Forelimb muscle (tissue), 1 donor: ENCODE measurements at places on chromosomes 13 and 19.

DNA sequence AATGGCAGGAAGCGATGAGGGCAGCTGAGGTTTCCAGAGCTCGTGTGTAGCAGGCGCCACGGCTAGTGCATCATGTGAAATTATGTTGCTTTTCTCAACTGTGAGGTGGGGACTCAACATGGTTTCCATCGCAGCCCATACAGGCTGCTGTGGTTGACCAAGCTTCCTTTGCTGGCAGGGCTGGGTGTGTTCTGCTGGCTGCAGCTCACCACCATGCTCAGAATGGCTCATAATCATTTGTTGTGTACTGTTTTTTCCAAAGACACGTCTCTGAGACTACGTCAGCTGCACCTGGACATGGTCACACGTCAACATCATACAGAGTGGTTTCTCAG, 16.1 kb upstream of the RASA3 start:
- DNase-seq, result no peak

- DNase-seq, result no peak
Measured at GRCh38 chr13:29791997-29792780, 58.2 kb downstream of the UBL3 start.

- DNase-seq, result no peak
Measured at GRCh38 chr19:35959040-35959967, 23.1 kb downstream of the LRFN3 start.

DNA sequence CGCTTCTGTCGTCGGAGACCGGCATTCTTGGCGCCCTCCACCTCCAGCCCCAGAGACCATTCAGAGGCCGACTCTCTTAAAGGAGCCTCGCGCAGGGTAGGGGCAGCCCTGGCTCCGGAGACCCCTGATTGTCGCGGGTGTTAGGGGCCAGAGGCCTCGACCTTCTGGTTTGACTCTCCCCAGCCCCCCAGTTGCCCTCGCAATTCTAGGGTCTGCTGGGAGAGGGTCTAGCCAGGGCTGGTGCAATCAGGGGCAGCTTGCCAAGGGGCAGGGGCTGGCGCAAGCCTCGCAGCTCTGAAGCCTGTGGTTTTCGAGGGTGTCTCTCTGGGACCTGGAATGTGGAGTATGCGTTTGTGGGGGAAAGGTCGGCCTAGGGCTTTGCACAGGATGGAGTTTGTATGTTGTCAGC, 1.6 kb upstream of the SLC7A10 start:
- DNase-seq, result no peak

DNA sequence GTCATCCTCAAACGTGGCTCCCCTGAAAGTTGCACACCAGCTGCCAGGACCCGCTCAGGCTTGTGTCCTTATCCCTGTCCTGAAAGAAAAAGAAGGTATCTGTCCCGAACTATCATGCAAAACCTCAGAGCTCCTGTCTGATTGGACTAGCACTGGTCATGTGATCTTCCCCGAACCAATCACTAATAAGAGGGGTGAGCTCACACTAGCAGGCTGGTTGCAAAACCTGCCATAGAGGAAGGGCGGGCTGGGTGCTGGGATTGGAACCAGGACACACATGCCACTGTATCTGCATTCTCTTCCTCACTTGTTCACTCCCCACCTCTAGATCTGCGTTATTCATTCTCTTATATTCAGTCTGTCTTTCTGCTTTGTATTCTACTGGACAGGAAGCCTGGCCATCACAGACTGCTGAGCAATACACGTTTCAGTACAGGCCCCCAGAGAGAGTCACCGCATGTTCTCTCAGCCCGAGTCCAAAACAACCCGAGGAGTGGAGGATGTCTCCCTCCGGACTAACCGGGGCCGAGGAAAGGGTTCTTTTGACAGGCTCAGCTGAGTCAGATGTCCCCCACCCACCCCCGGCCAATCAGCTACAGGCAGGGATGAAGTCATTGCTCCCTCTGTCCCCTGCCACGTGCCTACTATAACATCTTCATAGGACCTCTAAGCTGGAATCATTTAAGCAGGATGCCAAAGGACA, 97.7 kb downstream of the SIPA1L3 start:
- peak; percentile 90 for DNase-seq

DNA sequence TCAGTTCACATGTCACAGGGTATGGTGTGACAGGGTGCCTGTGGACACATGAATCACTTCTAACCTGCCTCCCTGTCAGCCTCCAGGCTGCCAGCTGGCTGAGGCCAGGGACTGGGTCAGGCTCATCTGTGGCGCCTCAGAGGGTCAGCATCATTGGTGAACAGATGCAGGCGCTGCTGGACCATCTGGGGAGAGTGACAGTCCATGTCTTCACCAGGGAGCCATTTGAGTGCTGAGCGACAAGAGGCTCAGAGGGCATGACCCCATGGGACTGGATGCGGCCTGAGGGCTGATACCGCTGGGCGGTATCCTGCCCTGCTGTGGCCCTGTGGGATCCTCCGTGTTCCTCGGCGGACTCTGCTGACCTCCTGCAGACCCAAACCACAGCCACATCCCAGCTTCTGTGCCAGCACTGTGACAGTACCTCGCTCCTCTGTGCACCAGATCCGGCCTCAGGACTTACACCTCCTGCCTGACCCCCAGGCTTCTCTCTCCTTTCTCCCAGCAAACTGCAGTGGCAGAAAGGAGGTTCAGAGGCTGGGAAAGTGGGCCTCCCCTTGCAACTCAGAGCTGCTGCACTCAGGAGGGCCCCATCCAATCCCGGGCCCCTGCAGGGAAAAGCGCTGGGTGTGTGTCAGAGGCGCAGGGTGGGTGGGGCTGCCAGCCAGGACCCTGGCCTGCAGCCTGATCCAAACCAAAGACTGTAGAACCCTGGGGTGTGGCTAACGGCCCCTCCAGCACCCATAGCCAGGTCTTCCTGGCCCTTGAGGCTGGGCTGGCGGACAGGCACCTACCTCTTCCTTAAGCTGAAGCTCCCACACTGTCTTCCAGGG, 10.2 kb downstream of the ACTMAP start:
- DNase-seq, result no peak

DNA sequence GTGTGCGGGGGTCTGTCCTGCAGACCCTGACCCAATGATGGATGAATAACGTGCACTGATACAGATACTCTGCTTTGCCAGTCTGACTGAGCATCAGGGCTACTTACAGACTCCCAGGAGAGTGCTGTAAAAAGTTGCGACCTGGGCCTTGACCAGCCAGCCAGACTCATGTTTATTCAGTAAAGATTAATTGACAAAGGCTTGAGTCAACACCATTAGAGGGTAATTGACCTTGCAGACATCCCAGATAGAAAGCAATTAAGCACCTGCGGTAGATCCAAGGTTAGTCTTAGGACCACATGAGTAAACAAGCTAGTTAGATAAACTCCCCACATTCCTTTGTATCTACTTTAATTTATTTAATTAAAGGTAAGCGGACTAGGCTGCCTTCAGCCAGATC, 10.4 kb downstream of the NUDT19 start:
- no peak for DNase-seq

GRCh38 chr19:13208672-13209483, 58.7 kb downstream of the IER2 start:
- DNase-seq, result no peak

GRCh38 chr13:101305981-101306411, 110.3 kb downstream of the NALCN start:
- no peak for DNase-seq

GRCh38 chr13:87557788-87558187, 113.4 kb upstream of the SLITRK5 start:
- DNase-seq, result no peak

- no peak for DNase-seq
Measured at GRCh38 chr13:34640179-34640992, 301.7 kb upstream of the NBEA start.

DNA sequence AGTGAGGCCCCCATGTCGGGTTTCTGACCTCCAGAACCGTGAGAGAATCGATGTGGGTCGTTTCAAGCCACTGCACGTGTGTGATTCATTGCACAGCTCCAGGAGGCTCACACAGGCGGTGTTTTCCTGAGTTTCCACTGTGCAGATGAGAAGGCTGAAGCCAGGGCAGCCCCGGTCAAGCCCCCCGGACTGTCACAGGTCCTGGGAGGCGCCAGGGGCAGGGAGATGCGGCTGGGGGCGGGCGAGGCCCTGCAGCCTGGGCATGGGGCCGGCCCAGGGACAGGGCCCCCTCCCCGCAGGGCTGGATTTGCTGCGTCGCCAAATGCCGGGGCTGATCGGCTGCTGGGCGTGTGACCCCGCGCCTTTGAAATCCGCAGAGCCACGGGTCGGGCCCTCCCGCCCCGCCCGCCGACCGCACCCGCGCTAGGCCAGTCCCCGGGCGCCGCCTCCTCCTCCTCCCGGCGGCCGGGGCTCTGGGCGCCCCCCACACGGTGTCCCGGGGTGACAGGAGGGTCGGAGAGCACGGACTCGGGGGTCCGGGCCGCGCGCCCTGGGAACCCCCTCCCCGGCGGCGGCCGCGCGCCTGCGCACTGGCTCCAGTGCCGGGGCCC, 9.9 kb upstream of the MKNK2 start:
- no peak for DNase-seq

DNA sequence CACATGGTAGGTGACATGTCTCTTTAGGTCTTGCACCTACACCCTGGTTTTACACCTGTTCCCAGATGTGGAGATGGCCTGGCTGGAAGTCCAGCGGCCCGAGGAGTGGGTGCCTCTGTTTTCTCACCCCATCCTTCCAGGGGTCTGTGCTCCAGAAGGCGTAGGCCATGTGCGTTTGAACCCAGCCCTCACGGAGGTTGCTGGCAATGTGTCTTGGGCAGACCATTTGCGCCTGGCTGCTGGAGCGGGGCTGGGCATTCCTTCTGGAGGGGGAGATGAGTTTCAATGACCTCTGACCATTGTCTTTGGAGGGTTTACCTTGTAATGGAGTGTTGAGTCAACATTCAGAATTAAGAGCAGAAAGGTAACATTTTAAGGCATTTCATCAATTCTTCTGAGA, 54.8 kb upstream of the ZNF536 start:
- DNase-seq, result no peak

DNA sequence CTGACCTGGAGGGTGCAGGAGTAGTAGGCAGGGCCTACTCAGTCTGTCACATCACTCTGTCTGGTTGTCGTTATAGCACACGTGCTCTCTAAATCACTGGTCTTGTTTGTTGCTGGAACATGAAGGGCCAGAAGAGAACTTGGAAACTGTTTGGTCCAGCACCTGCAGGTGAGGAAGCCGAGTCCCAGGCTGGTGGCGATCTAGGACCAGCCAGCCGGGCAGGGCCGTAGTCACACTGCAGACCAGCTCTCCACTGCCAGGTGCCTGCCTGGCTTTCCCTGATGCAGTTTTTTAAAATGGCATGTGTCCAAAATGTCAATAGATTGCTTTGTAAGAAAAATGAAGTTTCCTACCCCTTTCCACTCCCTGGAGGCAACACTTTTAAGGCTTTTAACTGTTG, 53.7 kb downstream of the GGACT start:
- DNase-seq, result no peak

DNA sequence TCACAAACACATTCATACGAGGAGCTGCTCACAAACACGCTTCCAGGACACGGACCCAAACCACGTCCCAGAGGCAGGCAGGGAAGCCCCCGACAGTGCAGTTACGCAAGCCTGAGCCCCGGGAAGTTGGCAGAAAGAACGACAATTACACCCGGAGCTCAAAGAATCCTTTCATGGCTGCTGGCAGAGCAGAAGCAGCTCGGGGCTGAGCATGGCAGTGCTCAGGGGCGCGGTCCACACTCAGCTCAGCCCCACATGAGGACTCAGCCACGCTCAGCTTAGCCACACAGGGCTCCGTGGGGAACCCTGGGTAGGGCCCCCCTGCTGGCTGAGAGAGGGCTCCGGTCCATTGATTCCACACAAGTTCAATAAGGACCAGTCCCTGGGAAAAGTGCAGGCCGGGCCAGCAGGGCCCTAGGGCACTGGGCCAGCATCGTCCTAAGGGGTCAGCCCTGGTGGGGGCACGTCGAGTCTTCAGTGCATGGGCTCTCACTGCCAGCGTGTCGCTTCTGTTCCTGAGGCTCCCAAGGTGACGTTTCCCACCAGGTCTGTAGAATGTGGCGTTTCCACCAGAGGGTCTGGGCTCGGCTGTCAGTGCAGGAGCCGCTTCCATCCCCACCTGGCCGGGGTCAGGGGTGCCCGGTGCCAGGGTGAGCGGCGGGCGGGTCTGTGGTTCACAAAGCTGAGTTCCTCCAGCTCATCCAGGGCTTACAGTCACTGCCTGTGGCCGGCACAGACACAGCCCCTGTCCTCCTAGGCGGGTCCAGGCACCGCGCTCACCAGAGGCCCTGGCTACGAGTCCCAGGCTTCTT, 23.1 kb downstream of the GAS6 start:
- no peak for DNase-seq

GRCh38 chr19:51660975-51661600, 14.5 kb upstream of the SIGLEC14 start:
- peak; percentile 51 for DNase-seq

- DNase-seq, result no peak
Measured at GRCh38 chr19:33522371-33522662, 726 bp upstream of the PEPD start.

DNA sequence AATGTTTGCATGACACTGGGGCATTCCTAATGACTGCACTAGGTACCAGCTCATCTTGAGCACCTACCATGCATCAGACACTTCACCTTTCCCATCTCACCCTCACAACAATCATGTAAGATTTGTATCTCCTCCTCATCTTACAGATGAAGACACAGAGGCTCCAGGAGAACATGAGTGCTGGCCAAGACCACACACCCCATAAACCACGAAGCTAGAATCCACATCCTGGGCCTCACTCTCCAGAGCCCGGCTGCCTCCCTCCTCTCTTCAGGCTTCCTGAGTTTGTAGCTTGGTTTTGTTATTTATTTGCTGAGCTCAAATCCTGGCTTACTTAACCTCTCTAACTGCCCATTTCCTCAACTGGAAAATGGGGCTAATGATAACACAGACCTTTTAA, 25.9 kb downstream of the FAM216B start:
- no peak for DNase-seq

GRCh38 chr19:12647490-12648071, 19.0 kb downstream of the MAN2B1 start:
- DNase-seq, result no peak

GRCh38 chr13:111626371-111627305, 306.2 kb downstream of the TEX29 start:
- no peak for DNase-seq

GRCh38 chr19:18789422-18789869, 1.7 kb downstream of the COMP start:
- no peak for DNase-seq

GRCh38 chr13:46578590-46578975, 25.6 kb downstream of the LRCH1 start:
- no peak for DNase-seq

DNA sequence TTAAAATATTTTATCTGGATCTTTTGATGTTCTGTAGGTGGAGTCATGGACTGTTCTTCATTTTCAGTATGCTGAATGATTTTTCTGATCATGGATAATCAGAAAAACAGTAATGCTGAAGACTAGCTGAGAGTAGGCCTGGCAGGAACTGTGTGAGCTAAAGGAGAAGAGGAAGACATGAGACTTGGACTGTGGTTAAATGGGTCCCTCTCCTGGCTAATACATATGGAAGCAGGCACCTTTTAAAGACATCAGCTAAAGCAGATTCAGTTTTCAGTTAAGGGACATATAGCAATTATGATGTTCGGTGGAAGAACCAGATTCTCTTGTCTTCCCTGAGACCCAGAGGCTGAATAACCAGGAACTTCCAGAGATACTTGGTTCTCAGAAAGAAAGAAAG, 169.4 kb downstream of the OLFM4 start:
- DNase-seq, result no peak
